Lower leg skin (tissue), 4 donors: ENCODE measurements at places on chromosomes 1 and 21. TPM values are rescaled to one million over a fixed set of nuclear protein-coding genes. Genes with fewer than 3 reads are reported as not detected.

Gene CASZ1
- 210 TPM for total RNA-seq

Gene SLAMF8
- total RNA-seq, result 3.1 TPM

Gene LRRC39
- 1.2 TPM for total RNA-seq

Gene RRP15
- total RNA-seq, result 7.2 TPM

Gene NBPF1
- 19.8 TPM for total RNA-seq

Gene S100A7A
- not detected for total RNA-seq

Gene SAMD13
- 1.1 TPM for total RNA-seq

Gene CD48
- total RNA-seq, result 1.8 TPM

Gene PRRX1
- 7.5 TPM for total RNA-seq

Gene SERPINC1
- total RNA-seq, result not detected

Gene TMCO2
- not detected for total RNA-seq

Gene PEX14
- 22.8 TPM for total RNA-seq

Gene TRPM2
- 2.2 TPM for total RNA-seq

Gene PRKAA2
- total RNA-seq, result 0.69 TPM

Gene PGLYRP4
- 10.2 TPM for total RNA-seq

Gene AADACL3
- total RNA-seq, result 48.0 TPM

Gene COL6A2
- total RNA-seq, result 188 TPM

Gene HMGN2
- total RNA-seq, result 153 TPM

Gene KLHDC8A
- total RNA-seq, result not detected

Gene TRIM58
- 3.7 TPM for total RNA-seq

Gene SLC1A7
- total RNA-seq, result not detected

Gene PTPRU
- total RNA-seq, result 29.6 TPM

Gene TNFRSF8
- total RNA-seq, result 1.4 TPM
